ENCODE measurements at places on chromosomes 4 and X.

- no peak for DNase-seq
Observed at GRCh38 chrX:56726605-56727004, 2.4 kb upstream of the NBDY start.

GRCh38 chrX:122777766-122778165, 406.3 kb upstream of the GRIA3 start:
- no peak for DNase-seq

DNA sequence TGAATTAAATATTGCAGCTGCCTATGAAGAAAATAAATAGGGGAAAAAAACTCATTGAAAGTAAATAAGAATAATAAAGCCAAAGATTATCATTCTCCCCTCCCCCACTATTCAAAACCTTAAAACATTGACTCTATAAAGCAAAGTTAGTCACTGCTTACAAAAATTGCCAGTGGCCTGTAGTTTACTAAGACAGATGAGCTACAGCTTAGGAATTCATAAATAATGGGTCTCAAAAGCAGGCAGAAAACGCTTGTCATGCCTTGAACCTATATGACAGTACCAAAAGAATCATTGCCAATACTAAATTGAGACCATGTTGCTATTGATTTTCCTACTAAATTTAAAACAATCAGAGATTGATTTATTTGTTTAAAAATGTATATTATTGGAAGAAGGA, 78.9 kb downstream of the SLC10A7 start:
- DNase-seq: no peak

DNA sequence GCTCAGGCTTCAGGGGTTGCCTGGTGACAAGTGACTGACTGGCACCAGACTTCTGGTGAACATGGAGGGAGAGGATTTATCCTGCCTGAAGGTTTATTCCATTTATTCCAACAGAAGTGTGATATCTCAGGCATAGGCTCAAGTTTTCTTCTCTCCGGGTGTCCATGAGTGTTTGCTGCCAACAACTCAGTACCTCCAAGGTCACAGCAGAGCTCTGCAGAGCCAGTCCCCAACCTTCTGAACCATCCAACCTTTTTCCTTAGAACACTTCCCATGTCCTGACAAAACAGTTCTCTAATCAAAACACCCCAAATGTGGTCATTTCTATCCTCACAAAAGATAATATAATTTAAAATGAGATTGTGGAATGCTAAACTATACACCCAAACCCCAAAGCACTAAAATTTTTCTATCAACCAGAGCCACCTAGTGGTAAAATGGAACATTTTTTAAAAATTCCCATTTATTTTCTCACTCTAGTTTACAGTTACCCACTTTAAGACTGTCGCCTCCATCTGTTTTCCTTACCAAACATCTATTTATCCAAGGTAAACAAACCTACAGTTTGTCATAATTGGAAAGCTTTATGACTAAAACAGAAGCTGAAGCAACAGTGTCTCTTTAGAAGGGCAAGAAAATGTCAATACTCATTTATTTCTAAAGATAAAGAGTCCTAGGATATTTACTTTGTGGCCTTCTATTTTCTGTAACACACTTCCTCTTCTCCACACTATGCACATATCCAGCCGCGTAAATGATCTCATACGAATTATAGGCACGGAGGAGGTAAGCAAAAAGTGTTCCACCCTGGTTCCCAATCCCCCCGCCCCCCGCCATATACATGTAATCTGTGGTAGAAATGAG, 39.5 kb downstream of the TMEM154 start:
- DNase-seq: no peak

DNA sequence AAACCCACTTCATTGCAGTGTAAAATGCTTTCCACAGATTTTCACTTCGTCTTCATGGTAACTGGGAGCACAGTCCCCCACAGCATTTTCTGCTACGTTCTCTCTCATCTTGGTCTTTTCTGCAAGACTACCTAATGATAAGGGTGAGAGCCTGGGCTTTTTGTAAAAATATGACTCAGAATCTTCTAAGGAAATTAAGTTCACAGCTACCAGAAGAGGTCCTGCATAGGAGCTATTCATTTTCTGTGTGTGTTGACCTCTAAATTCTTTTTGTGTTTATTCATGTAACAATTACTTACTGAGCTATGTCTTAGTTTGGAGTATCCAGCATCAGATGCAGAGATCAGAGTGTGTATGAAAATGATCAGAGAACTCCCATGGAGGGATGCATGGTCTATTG, 192.2 kb downstream of the CPEB2 start:
- no peak for DNase-seq

GRCh38 chr4:96342196-96342595, 502.3 kb downstream of the PDHA2 start:
- DNase-seq: no peak
